ENCODE measurements at places on chromosomes 12 and 14.

- DNase-seq: no peak
Observed at GRCh38 chr12:99066726-99067125, 421.6 kb downstream of the APAF1 start.

DNA sequence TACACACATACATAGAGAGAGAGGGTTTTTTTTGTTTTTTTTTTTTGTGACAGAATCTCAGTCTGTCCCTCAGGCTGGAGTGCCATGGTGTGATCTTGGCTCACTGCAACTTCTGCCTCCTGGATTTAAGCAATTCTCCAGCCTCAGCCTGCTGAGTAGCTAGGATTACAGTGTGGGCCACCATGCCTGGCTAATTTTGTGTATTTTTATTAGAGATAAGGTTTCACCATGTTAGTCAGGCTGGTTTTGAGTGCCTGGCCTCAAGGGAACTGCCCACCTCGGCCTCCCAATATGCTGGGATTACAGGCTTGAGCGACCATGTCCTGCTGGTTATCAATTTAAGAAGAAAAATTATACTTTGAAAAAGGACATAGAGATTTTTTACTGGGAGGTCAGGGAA lies 710.6 kb downstream of the SLC6A15 start:
- DNase-seq: no peak

GRCh38 chr14:32404784-32405573 lies 75.9 kb downstream of the AKAP6 start:
- no peak for DNase-seq

GRCh38 chr12:31363831-31364230 lies 37.9 kb upstream of the SINHCAF start:
- no peak for DNase-seq

DNA sequence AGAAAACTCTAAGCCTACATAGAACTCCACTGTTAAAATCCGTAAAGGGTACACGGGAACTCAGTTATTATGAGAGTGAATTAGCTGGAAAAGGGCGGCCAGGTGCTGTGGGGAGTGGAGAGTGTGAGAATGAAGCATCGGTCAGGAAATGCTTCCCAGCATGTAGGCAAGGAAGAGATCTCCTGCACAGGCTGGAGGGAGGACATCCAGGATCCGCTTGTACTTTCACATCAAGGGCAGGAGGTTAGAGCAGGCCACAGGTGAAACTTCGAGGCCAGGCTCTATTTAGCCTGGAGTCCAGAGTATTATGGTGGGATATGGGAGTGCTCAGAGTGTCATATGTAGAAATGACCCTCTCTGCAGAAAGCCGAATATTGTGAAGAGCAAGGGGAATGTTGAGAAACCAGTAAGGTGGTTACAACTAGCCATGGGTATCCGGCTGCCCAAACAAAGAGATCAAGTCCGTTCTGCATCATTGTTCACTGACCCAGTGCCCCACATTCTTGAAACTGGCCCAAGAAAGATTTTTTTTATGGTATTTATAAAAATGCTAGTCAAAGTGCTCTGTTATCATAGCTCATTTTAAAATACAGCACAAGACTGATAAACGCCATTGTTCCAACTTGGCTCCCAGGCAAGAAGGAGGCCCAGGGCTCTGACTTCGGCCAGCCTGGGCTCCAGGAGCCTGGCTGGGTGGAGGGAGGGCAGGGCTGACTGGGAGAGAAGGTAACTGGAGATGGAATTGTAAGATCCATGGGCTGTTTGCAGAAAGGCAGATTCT lies 79.4 kb upstream of the HIF1A start:
- DNase-seq: no peak

DNA sequence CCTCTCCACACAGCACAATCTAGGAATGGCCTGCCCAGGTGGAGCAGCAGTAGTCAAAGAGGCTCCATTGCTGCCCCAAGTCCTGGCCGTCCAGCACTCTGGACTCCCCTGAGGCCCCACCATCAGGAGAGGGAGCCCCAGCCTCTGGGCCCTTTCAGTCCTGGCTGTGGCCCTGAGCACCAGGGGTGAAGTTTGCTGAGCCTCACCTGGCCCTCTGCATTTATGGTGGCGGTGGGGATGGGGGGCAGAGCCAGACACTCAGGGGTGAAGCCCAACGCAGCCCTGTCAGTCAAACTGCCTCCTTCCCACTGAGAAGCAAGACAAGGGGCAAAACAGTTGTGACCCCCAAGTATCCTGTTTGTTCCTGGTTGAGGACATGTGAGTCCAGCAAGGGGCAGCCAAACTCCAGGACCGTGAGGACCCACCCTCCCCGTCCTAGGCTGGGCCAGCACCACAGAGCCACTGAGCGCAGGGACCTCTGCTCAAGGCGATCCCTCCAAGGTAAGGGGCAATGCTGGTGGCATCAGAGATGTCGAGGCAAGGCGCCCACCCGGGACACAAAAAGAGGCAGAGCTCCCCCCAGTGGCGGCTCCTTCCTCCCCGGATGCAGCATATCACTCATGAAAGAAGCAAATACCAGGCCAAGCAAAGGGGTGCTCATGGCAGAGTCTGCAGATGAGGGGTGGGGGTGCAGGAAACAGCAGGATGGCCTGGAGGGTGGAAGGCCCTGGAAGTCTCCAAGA lies 4.8 kb upstream of the AMN start:
- peak; percentile 40 for DNase-seq

DNA sequence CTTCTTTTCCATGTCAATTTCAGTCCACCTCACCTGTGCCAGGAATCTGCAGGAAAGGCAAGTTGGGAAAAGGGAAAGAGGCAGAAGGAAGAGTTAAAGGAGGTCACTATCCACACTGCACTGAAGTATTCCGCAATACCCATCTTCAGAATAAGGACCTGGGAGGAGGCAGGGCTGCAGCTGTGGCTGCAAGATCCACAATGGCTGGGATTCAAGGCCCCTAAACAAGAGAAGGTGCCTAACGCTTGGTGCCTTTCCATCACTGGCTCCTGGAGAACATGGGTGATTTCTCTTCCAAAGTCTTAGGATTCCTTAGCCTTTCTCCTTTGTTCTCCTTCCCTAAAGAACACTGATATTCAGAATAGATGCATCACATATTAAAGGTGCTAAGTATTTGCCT lies 204.0 kb downstream of the GRIN2B start:
- no peak for DNase-seq

GRCh38 chr12:84150201-84150600 lies 762.4 kb downstream of the SLC6A15 start:
- DNase-seq: no peak

DNA sequence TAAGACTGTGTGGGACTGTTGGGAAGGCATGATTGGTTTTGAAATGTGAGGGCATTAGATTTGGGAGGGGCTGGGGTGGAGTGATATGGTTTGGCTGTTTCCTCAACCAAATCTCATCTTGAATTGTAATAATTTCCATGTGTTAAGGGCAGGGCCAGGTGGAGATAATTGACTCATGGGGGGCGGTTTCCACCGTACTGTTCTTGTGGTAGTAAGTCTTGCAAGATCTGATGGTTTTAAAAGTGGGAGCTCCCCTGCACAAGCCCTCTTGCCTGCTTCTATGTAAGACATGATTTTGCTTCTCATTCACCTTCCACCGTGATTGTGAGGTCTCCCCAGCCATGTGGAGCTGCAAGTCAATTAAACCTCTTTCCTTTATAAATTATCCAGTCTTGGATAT lies 76.6 kb upstream of the PPFIA2 start:
- DNase-seq: no peak

DNA sequence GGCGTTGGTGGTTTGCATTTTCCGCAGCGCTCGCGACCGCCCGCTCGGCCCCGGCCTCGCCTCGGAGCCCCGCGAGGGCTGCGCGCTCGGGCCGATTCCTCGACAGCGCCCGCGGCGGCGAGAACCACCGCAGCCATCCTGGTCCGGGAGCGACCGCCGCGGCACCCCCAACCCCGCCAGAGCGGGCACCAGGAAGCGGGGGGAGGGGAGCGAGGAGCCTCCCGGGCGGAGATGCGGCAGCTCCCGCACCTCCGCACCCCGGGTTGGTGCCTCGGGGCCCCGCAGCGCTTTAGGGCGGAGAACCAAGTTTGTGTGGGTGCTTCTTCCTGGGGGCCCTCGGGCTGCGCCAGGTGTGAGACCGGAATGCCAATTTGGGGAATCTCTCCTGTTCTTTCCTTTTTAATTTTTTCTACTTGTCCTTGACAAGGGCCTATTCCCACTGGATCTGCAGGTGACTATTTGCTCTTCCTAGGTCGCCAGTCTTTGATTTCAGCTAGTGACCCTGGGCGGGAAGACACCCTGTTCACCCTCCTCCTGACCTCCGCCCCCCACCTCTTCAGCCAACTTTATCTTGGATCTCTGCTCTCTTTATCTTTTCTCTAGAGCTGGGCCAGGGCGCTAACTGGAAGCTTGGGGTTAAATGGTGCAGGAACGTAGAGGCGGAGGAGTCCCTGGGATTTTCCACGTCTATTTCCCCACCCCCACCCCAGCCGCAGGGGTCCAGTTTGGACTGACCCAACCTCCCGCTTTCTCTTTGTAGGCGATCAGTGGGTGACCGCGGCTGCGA lies at the start of gene SOCS2:
Gene SOCS2, plus strand, starts transcription at position 751 of the 787 bp plus-strand sequence. CDS start 223 bp downstream, outside the sequence.
- DNase-seq: peak; percentile 13

DNA sequence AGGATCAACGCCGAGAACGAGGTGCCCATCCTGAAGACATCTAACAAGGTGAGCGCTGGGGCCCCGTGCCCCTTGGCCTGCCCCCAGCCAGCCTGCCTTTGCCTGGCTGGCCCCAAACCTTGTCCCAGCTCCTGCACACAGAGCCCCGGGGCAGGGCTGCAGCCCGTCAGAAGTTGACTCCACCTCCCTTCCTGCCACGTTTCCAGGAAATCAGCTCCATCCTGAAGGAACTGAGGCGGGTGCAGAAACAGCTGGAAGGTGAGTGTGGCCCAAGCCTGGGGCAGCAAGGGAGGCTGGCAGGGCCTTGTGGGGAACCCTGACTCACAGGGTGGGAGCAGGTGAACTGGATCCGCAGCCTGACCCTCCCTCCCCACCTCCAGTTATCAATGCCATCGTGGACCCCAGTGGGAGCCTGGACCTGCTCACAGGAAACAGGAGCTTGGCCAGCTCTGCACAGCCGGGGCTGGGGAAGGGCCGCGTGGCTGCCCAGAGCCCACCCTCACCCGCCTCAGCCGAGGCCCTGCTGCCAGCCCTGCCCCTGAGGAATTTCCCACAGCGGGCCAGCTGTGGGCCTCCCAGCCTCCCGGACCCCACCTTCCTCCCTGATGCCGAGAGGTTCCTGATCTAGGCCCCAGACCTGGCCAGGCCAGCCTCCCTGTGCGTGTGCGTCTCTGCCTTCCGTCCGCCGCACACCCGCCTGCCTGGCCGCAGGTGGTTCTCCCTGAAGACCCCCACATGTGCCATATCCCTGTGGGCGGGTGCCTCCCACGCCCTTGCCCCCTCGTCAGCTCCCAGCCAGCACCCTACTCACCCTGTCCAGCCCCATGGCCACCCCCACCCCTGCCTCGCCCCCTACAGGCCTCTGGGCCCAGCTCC lies 29.5 kb downstream of the CEP170B start:
- DNase-seq: no peak

GRCh38 chr14:64753374-64753773 lies 49.1 kb downstream of the PLEKHG3 start:
- DNase-seq: no peak

DNA sequence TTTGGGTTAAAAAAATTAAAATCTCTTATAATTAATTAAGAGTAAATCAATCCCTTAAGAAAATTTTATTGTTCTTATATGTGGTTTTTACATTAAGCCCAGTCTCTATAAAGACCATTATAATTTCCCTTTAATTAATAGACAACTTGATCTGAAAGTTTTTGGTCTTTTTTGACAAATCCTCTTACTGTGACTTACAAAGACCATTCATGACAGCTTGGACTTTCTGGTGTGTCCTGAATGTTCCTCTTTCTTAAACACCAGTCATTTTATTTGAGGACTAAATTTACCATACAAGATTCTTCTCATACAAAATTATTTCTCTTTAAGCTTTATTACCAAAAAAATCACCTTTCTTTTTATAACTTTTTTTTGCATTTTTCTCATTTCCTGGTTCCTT lies 368.3 kb downstream of the ADGRD1 start:
- DNase-seq: no peak

DNA sequence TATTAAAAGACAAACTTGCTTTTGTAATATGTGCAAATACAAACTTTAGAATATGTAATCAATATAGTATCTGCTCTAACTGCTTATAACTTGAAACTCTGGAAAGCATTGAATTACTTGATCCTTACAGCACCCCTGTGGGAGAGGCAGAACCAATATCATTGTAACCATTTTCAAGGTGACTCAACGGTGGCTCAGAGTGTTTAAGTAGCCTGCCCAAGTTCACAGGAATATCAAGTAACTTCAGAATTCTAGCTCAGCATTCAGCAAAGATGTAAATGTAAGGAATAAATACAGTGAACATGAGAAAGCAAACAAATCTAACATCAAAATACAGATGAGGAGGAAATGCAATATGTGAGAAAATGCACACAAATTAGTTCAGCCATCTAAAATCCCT lies 264.6 kb downstream of the NELL2 start:
- DNase-seq: no peak

GRCh38 chr12:63905544-63905943 lies 61.0 kb downstream of the SRGAP1 start:
- DNase-seq: no peak

GRCh38 chr14:103930051-103930604 lies 1.9 kb downstream of the TDRD9 start:
- no peak for DNase-seq

GRCh38 chr12:58443273-58443980 lies 476.9 kb downstream of the LRIG3 start:
- no peak for DNase-seq

DNA sequence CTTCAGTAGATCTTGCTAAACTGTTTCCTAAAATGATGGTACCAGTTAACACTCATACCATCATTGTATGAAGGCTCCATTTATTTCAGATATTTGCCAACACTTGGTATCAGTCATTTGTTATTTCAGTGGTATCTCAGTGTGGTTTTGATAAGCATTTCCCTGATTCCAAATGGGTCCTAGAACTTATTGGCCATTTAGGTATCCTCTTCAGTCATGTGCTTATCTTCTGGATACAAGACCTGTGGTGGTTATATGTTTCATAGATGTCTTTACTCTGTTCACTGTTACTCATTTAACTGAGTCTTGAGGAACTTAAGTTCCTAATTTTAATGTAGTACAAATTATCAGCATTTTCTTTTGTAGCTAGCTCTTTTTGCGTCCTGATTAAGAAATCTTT lies 13.5 kb downstream of the SINHCAF start:
- no peak for DNase-seq

DNA sequence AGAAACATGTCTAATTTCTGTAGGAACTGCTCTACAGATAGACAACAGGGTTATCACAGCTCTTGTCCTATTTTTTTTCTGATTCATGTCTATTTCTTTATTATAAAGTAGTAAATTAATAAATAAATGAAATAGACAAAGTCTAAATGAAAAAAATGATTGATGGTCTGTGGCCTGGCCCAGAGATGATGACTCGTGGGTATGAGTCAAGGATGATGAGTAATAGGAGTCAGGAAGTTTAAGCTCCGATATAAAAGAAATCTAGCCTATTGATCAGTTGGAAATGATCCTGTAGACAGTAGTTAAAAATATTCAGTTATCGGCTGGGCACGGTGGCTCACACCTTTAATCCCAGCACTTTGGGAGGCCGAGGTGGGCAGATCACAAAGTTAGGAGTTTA lies 90.6 kb upstream of the RTL1 start:
- DNase-seq: no peak

Data from CD4-positive, alpha-beta T cell treated with Interleukin-15 for 4 hours (primary cell).